ENCODE measurements at places on chromosomes 4 and X.

DNA sequence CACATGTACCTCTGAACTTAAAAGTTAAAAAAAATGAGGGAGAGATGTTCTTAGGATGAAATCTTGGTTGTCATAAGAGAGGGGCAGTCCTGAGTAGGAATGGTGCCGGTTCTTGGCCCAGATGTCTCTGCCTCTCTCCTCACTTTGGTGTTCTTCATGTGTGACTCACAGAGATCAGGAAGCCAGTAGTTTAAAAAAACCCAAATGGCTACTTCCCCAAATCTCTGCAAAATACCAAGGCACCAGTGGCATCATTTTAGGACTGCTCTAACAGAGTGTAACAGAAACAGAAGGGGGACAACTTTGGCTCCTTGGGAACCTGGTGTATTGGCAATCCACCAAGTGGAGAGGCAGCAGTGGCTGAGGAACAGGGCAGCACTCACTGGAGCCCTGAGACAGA is 116.8 kb downstream of the SCD5 start:
- no peak for DNase-seq

DNA sequence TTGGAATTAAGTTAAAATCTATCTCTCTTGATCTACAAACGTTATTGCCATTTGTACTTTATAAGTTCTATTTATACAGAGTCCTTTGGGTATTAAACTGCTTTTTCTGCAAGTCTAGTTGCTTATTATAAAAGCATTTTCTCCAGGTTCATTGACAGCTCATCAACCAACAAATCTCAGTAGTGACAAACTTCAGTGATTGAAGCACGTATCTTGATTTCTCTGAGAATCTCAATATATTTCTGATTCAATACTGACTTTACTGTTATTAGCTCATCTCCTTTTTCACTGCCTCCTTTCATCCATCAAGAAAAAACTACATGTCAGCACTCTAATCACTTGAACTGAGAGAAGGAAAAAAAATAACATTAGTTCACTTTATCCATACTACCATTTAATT is 630.2 kb downstream of the ARAP2 start:
- no peak for DNase-seq

DNA sequence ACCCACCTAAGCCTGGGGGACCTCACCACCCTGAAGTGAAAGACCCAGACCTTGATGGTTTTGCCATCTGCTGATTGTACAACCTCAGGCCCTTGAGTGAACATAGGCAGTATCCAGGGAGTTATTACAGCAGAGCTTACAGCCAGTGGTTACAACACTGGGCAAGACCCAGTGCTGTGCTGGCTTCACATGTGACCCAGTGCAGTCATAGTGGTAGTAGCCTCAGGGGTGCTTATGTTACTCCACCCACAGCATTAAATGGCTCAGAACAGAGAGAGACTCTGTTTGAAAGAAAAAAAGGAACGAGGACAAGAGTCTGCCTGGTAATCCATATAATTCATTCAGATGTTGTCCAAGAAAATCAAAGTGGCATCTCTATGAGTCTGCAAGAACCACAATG is 45.2 kb upstream of the DACH2 start:
- no peak for DNase-seq

DNA sequence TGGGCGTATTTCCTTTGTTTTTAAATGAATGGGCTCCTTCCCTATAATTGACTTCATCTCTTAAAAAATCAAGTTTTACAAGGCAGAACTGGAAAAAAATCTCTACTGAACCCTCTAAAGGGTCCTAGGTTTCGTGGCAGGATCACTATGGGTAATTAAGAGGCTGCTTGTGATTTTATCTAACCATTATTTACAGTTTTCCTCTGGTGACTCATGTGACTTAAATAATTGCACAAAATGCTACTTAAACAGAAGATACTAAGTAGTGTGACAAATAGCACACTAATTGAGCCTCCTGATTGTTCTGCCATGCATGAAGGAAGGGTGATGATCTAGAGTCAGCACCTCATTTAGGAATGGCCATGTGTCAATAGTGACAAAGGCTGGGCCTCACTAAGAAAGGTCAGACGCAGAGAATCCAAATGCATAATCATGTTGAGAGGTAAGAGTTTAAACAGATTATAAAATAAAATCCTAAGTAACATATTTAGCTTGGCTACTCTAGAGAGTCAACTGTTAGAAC is 35.5 kb downstream of the OFD1 start:
- DNase-seq, result no peak

DNA sequence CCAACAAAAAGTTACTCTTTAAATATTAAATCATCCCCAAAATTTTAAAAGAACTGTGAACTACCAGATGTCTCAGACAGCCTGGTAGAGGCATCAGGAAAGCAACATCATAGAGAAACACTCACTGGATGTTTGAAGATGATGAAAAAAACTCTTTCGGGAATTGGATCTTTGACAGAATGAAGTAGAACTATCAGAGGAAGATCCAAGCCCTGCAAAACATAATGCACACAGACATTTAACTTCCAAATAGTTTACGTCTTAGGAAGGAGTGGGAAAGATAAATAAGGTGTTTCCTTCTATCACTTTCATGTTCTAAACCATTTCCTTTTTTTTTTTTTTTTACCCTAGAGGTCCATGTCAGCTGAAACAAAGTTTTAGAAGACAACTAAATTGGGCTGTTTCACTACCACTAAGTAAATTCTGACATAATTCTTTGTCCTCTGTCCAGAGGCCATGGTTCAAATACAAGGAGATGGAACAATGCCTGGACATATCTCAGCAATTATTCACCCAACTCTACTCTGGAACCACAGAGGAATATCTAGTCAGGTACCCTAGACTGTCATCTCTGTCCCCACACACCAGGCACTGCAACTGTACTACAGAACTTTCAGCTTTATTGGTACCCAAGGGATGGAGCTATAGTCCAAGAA is 217.7 kb upstream of the INTU start:
- DNase-seq, result no peak

- DNase-seq, result no peak
Measured at GRCh38 chr4:1210971-1211370, 38.0 kb downstream of the CTBP1 start.

DNA sequence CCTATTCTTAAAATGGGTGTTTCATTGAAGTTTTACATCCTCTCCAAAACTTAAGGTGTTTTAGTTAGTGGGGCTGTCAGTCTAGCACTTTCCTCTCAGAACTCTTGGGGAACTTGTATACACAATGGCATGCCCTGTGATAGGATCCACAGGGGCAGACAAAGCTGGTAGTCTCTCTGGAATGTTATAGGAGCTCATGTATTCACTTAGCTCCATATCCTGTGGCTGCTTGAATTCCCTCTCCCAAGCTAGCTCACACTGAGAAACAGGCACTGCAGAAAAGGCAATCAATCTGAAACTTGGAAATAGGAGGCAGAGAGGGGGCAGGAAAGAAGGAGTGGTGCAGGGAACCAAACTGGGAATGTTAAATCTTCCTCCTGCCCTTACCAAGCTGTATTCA is 26.3 kb upstream of the ARMCX2 start:
- DNase-seq, result no peak

Measured in activated T-cell treated with anti-CD3 and anti-CD28 coated beads for 24 hours (primary cell).